ENCODE measurements at places on chromosomes 3 and 15.
A peak's percentile ranks its signal among the peaks of the same experiment; 100 is the strongest.

GRCh38 chr3:71528816-71529215 is 54.7 kb downstream of the FOXP1 start:
- no peak for DNase-seq

GRCh38 chr3:142088522-142088921 is 60.8 kb downstream of the TFDP2 start:
- DNase-seq, result no peak

- no peak for DNase-seq
These were observed 26.3 kb downstream of the DPH6 start for GRCh38 chr15:35519541-35520149.

DNA sequence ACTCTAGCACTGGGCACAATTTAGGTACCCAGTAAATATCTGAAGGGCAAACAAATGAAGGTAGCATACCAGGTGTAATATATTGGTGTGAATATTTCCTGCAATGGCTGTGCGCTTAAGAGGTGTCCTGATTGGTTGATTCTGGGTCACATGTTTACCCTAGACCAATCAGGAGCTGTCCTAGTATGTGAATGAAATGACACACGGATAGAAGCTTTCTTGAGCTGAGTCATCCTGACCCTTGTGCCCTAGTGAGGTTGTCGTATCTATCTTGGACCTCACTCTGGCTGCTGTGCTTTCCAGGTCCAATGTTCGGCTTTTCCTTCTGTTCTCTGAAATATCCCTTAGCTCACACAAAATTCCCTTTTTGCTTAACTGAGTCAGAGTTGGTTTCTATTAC is 58.1 kb upstream of the FOXP1 start:
- DNase-seq, result no peak

DNA sequence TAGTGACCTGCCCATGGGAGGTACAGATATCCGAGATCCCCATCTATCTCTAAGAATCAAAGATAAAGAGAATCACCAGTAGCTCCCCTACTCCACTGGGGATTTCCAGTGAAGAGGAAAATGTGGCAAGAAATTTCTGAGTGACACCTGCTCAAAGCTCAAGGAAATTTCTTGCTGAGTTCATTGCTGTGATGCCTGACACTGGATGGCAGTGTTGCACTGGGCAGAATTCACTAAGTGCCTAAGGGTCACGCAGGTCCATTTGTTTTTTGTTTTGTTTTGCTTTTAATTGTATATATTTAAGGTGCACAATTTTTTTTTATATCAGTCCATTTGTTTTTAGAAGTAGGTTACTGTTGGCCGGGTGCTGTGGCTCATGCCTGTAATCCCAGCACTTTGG is 109.5 kb upstream of the KCNAB1 start:
- no peak for DNase-seq

DNA sequence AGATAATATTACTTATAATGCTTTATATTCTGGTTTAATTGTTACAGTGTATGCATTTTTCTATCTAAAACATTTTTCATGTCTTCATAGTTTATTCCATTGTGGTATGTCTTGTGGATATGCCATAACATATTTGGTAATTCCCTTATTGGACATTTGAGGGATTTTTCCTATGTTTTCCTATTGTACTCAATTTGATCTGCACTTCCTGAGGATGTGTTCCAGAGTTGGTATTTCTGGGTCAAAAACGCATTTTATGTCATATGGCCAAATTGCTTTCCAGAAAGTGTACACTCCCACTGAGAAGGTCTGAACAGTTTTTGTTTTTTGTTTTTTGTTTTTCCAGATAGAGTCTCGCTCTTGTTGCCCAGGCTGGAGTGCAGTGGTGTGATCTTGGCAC is 6.8 kb downstream of the ARL8B start:
- no peak for DNase-seq

DNA sequence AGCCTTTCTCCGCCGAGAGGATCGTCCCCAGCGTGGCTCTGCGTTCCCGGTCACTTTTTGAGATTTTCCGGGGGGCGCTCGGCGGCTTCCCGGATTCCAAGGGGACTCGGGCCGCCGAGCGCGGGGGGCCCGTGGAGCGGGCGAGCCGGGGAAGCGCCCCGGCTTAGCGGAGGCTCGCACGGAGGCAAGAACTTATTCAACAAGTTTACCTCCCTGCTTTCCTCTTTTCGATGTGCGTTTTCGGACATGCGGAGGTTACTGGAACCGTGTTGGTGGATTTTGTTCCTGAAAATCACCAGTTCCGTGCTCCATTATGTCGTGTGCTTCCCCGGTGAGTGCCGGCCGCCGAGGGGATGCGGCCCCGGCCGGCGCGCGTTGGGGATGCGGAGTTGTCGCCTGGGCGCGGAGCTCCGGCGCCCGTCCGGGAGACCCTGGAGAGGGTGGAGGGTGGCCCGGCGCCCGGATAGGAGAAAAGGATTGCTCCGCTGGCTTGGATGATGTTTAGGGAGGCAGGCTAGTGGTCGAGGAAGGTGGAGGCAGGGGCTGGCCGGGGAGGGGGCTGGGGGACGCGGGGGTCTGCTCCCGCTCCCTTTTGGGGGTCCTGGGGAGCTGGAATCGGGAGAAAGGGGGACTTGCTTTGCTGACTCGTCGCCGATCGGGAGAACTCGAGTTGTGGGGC is 810 bp downstream of the PTPRG start:
- DNase-seq, result no peak

DNA sequence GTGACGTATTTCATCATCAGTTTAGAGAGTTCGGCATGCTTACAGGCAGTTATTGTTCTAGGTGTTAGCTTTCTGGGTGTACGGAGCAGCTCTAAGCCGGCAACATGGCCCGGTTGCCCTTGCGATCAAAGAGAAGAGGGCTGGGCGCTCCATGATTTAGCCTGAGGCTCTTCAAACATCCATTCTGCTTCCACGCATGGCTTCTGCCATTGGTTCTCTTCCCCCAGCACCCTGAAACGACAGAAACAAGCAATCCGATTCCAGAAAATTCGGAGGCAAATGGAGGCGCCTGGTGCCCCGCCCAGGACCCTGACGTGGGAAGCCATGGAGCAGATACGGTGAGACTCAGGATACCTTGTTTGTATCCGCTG is 574 bp downstream of the NGRN start:
- peak; percentile 20 for DNase-seq

DNA sequence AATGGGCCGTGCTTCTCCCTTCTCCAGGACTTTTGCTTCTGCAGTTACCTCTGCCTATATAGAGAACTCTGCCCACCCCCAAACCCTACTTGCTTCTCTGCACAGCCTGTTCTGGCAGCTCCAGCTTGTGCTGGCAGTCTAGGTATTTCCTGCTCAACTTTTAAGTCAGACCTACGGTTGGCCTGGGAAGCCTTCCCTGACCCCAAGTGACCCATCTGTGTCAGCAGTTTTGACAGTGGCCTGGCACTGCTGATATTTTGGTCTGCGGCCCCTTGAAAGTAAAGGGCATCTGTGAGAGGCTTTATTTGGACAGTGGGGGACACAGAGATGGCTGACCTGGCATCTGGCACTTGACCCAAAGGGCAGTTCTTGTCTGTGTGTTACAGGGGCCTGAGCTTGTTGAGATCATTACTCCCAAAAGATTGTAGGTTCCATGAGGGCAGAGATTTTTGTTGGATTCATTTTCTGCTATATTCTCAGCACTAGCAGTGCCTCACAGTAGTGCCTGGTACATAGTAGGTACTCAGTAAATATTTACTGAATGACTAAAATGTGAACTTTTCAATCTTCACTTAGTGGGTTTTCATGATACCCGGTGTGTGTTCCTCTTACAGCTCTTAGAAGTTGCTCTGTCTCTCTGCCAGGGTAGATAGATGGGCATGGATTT is 55.2 kb upstream of the TRAK1 start:
- no peak for DNase-seq

- no peak for DNase-seq
These were observed 3.1 kb upstream of the ACKR4 start for GRCh38 chr3:132593947-132594323.

- no peak for DNase-seq
These were observed 17.1 kb downstream of the SLC9A9 start for GRCh38 chr3:143831208-143831607.

GRCh38 chr3:178628037-178628436 is 91.8 kb downstream of the KCNMB2 start:
- no peak for DNase-seq

GRCh38 chr3:53242642-53243041 is 13.2 kb downstream of the TKT start:
- DNase-seq, result no peak

- peak; percentile 11 for DNase-seq
These were observed 58.7 kb downstream of the MORC1 start for GRCh38 chr3:109059264-109059663.

- no peak for DNase-seq
These were observed 148.2 kb downstream of the NAALADL2 start for GRCh38 chr3:175007306-175007705.

GRCh38 chr15:89096664-89097063 is 8.4 kb downstream of the ABHD2 start:
- no peak for DNase-seq

- DNase-seq, result no peak
These were observed at the start of gene LCTL for GRCh38 chr15:66565741-66566144. LCTL (minus strand) TSS chr15:66565998; CDS start chr15:66565365, 633 bp downstream.

GRCh38 chr3:141811348-141811747 is 48.1 kb downstream of the GRK7 start:
- no peak for DNase-seq

DNA sequence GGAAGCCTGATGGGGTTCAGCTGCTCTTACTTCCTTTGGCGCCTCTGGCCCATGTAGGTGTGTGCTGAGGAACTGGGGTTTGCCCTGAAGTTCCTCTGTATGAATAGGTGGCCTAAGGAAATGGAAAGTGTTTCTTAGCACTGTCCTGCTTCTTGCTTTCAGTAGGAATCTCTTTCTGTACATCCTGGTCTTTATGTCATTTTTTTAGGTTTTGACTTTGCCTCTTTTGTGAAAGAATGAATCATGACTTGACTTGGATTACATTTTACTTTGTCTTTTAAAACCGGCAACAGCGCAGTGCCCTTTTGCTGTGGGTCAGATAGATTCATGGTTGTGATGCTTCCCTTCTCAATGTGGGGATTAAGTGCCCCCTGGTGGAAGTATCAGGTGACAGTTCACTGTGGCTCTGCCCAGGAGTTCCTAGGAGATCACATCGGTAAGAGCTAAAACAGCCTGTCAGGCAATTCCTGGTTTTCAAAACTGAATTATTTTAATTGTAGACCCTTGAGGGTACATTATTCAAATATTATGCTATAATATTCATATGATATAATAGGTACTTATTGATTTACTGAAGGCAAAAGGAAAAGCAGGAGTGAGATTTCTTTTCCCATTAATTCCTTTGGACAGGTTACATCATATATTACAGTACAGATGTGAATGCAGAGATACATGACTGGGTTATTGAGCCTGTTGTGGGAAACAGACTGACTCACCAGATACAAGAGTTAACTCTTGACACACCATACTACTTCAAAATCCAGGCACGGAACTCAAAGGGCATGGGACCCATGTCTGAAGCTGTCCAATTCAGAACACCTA is 95.4 kb downstream of the HCN4 start:
- DNase-seq, result peak; percentile 51

DNA sequence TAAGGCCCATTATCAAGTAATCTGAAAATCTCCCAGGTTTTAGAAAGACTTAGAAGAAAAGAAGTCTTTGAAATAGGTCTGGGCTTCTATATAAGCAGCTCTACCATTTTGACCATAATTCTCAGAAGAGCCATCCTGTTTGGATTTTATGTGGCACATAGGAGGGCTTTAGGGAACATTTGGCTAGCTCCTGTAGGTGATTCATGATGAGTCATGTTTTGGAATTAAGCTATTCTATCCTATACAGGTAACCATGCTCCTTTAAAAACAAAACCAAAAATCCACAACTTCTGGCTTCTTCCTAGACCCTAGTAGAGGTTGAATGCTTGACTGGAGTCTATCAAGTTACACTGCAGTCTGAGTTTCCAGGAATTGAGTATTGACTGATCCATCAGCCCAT is 8.9 kb downstream of the SST start:
- DNase-seq, result no peak

DNA sequence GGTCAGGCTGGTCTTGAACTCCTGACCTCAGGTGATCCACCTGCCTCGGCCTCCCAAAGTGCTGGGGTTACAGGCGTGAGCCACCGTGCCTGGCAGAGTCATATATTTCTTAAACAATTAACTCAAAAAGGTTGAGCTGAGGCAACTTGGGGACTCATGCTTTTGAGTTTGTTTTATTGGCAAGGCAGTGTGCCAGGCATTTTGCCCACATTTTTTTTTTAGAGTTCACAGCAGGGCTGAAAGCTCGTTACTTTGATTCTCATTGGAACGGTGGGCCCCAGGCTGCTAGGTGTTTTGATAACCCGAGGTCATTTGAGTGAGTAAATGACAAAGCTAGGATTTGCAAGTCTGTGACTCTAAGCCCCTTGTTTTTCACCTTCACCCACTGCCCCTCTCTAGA is 76.2 kb downstream of the CCK start:
- no peak for DNase-seq
